ENCODE measurements at places on chromosomes 11 and 22.
A peak's percentile ranks its signal among the peaks of the same experiment; 100 is the strongest.

- DNase-seq, result no peak
Observed at GRCh38 chr22:49091451-49091850, 736.2 kb downstream of the BRD1 start.

GRCh38 chr22:43257549-43257948 lies 70.6 kb upstream of the TTLL12 start:
- DNase-seq, result no peak

- no peak for DNase-seq
Observed at GRCh38 chr11:115616971-115617370, 112.8 kb upstream of the CADM1 start.

DNA sequence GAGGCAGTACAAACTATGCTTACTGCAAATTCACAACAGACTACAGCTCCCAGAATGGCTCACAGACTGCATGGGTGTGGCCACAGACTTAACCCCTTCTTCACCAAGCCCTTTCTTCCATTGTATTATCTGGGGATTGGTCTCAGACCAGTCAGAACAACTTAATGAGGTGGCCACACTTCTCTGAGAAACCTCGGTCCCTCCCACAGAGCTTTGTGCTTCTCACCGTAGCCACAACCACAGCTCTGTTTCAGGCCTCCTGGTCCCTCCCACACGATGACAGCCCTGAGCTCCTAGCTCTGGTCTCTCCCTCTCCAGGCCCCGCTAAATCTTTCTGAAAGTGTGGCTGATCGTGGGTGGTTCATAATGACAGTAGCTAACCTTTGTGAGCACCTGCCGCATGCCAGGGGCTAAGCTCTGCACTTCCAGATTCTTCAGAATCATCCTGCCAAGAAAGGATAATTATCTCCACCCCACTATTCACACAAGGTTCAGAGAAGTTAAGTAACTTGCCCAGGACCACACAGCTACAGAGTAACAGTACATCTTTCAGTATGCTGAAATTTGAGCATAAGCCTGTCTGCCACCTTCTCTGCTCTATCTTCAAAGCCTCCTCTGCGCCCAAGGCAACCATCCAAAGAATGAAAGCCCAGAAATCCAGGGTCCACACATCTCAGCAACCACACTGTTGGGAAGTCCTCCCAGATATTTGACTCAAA lies 5.4 kb downstream of the PDE2A start:
- no peak for DNase-seq

GRCh38 chr11:9148035-9148434 lies 56.6 kb upstream of the SCUBE2 start:
- no peak for DNase-seq

GRCh38 chr11:124036666-124037065 lies 4.5 kb downstream of the OR10G7 start:
- DNase-seq, result no peak

DNA sequence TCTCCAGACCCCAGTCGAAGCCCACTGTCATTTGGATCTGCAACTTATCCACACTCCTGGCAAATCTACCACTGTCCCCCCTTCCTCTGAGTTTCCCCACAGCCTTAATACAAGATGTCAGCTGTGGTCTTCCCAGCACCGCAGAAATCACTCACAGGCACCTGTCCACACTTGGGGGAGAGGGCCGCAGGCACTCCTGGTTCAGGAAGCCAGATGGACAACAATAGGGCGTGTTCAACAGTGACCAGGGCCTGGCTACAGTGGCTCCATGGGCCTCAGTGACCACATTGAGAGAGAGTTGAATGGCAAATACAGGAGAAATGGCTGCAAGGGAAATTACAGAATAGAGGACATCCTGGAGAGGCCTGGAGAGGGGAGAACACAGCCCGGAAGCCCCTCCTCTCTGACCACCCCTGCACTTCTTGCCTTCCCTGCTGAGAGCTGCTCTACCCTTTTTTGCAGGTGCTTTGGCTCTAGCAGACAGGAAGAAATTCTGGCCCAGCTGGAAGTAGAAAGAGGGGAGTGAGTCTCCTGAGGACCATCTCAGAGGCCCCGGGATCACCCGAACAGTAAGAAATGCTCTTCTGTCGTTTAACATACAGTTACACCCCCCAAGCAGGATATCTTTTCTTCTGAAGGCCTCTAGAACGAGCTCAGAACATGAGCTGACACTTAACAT lies 164.6 kb downstream of the FEZ1 start:
- DNase-seq, result no peak

GRCh38 chr11:766106-766935 lies 11.0 kb downstream of the GATD1 start:
- no peak for DNase-seq

DNA sequence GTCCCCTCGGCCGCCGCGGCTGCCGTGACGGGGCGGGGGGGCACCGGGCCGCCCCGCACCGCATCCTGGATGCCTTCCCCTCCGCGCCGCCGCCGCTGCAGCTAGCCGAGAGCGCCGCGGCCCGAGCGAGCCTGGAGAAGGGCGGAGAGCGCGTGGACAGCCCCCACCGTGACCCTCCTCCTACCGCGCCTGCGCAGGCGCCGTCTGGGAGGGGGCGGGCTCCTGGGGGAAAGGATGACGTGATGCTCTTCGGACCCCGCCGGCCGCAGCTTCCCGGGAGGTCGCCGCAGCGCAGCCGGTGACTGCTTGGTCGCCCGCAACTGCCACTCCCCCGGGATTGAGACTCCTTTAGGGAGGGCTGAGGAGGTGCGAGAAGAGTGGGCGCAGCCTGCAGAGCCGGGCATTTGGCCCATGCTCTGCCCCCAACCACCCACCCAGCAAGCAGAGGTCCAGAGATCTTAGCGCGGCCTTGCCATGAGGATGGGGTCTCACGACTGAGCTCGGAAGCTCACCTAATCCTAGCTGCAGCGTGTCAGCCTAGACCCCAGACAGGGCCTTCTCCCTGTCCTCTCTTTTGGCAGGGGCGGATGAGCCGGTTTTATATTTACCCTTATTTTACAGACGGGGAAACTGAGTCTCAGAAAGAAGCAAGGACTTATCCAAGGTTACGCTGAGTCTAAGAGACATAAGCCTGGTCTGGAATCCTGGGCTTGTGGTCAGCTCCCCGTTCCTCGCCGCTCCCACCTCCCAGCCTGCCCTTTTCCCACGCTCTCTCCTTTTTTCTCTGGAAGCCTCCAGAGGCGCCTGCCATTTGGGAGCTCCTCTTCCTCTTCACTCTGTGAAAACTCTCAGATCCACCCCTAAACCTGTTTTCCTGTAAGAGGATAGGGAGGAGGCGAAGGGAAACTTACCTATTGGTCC lies at the start of gene DENND5A:
Gene DENND5A, minus strand, starts transcription at position 140 of the 921 bp plus-strand sequence. CDS start 281 bp downstream, outside the sequence.
- peak; percentile 97 for DNase-seq

- peak; percentile 21 for DNase-seq
Observed at GRCh38 chr11:108788565-108789199, 123.8 kb downstream of the DDX10 start.

DNA sequence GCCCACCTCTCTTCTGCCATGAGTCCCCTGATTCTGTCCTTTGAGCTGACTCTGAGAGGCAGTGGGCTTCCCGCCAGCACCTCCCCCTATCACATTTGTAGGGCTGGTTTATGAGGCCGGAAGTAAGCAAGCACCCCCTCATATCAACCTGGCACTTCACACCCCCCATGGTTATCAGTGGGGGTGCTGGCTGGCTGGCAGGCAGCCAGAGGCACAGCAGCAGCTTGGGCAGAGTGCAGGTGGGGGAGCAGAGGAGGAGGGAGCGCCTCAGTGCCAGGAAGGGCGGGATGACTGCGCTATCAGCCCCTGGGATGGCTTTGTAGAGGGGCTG lies 22.9 kb upstream of the CHRM4 start:
- no peak for DNase-seq

DNA sequence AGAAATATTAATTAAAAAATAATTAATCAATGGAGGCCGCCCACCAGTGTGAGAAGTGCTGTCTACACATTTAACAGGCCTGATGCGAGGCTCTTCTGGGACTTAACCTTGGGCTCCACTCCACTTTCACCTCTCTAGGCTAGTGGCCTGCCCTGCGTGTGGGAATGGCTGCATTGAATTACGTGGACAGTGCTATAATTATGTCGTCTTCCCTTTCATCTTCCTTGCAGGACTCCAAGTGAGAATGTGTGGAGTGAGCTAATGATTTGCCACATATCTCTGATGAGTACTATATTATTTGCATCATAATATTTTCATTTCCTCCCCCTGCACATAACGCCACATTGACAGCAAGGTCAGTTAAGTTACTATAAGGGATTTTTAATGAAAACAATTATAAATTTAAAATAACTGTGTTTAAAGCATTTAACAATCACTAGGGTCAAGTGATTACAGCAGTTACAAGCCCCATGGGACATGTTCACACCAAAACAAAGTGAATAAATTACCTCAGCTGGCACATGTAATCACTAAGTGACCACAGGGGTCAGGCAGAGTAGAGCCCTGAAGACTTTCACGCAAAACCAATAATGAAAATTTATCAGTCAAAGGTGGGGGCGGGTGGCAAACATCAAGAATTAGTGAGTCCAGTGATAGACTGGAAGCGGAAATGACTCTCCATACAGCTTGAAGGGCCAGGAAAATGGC lies 63.5 kb downstream of the MPPED2 start:
- peak; percentile 20 for DNase-seq

- no peak for DNase-seq
Observed at GRCh38 chr11:121240650-121241303, 51.8 kb upstream of the SC5D start.

DNA sequence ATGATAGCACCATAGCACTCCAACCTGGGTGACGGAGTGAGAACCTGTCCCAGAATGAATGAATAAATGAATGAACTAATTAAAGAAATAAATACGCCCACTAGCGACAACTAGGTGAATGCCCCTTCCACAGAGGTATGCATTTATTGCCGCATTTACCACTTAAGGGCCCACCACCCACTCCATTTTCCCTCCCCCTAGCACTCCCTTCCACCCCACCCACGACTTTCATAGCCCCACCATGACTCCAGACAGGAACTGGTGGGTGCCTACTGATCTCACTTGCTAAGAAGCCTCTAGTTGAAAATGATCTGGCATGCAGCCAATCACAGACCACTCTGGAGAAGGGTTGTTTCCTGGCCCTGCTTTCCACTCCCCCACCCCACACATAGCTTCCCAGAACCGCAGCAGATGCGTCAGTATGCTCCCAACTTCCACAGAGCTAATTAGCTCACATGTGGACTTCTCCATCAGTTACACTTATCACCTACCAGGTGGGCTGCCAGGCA lies 167.6 kb downstream of the WT1 start:
- DNase-seq, result no peak

- no peak for DNase-seq
Observed at GRCh38 chr22:48902983-48903650, 924.6 kb downstream of the BRD1 start.

- DNase-seq, result no peak
Observed at GRCh38 chr11:16690086-16690485, 48.4 kb upstream of the C11orf58 start.

DNA sequence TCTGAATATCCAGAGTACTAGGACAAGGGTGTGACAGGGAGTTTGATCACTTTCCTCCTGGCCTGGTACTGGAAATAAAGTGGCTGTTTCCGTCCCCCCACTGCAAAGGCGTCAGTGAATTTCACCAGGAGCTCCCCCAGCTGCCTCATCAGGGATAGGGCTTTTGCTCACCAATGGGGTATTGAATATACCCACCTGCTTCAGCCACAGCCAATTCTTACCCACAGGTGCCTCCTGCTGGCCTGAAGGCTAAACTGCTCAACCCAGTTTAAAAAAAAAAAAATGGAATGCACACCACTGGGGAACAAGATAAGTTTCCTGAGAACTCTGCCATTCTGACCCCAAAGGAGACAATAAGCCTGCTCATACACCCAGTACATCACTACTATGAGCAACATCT lies 65.3 kb upstream of the MS4A8 start:
- DNase-seq, result peak; percentile 10

- DNase-seq, result no peak
Observed at GRCh38 chr11:114197799-114198500, 98.2 kb upstream of the NNMT start.

DNA sequence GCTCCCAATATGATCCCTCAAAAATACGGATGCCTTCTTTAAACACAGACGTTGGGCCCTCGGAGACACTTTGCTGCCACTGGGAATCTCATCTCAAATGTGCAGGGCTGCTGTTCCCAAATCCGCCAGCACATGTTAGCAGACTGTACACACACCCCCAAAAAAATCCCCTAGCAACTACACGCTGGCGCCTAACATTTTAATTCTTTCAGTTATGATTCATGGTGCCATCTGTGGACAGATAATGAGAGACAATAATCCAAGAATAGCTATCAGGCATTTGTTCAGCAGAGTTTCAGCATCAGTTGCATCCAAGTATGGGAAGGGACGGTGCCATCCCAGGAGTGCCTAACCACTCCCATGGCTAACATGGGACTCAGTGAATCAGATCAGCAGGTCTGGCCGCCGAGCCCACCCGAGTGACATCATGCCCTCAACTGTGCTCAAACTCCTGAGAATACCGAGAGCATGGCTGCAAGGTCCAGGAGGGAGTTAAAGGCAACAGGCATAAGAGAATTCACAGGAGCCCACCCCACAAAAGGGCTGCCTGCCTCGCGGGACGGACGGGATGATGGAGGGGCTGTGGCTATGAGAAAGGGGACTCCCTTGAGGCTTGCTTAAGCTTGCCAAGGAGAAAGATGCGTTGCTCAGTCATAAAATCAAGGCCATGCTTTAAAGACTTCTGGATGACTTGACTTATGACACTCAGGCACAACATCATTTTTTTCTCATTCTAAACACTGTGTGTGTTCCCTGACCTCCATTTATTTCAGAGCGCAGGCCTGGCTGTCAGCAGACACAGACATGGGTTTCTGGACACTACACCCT lies 337.0 kb downstream of the SHANK2 start:
- DNase-seq, result no peak

GRCh38 chr11:24163146-24163545 lies 333.7 kb upstream of the LUZP2 start:
- DNase-seq, result no peak

DNA sequence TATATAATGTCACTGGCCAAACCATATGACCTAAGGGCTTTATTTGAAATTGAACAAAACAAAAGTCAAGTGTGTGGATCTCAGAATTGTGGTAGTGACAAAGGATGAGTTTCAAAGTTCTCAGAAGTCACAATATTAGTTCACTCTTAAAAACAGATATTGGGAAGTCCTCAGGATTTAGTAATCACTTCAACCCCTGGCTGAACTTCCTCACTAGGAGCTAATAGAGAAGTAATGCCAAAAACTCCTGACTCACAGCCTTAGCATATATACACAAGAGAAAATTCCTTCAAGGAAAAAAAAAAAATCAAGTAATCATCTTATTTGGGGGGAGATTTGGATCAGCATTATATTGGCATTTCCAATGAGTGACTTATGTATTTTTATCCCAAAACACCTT lies 75.6 kb upstream of the APOA1 start:
- no peak for DNase-seq

GRCh38 chr22:37331034-37331428 lies 48.7 kb downstream of the CYTH4 start:
- no peak for DNase-seq

Measured in HEK293T (cell line).